ENCODE measurements at places on chromosomes 16 and 17.
A peak's percentile ranks its signal among the peaks of the same experiment; 100 is the strongest.

DNA sequence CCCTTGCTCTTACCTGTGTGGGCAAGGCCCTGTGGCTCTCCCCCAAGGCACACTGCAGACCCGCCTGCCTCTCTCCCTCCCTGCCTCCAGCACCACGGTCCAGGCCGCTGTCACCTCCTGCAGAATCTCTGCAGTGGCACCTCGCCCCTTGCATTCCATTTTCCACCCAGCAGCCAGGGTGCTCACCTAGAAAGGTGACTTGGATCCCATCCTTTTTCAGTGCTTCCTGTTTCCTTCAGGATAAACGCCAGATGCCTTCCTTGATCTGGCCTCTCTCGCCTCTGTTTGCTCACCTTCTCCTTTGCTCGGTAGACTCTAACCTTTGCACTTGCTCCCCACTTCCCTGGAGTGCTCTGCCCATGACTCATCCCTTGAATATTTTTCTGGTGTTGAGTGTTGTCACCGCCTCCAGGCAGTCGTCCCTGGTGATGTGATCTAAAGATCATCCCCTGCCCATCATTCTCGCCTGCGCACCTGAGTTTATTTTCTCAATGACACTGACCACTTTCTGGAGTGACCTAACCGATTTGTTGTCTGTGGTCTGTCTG, 79.2 kb upstream of the LGALS9 start:
- DNase-seq = peak; percentile 75

DNA sequence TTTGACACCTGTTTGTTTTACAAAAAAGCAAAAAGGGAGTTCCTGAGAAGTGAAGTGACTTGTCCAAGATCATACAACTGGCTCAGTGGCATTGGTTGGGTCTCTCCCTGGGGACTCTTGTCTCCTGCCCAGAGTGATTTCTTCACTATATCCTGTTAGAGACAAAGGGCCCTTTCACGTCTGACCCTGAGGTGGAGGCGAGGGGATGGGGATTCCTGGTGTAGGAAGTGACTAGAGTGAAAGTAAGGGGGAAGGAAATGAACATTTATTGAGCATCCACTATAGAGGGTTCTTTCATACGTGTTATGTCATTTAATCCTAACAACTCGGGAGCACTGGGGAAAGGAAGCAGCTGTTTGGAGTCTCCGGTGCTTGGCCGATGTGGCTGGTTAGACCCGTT, 9.0 kb downstream of the ITGB3 start:
- DNase-seq = no peak

- DNase-seq = no peak
Measured at GRCh38 chr16:15545544-15545943, 97.4 kb downstream of the MARF1 start.

GRCh38 chr16:30910427-30911029, 12.8 kb upstream of the FBXL19 start:
- DNase-seq = no peak

- DNase-seq = no peak
Measured at GRCh38 chr16:88785106-88785924, at the start of gene PIEZO1. PIEZO1 (minus strand) TSS chr16:88785220; CDS start chr16:88784964, 256 bp downstream.

GRCh38 chr17:74210191-74211140, 2.9 kb upstream of the TTYH2 start:
- DNase-seq = peak; percentile 45

- DNase-seq = no peak
Measured at GRCh38 chr17:10513299-10514067, 4.9 kb downstream of the MYH1 start.

DNA sequence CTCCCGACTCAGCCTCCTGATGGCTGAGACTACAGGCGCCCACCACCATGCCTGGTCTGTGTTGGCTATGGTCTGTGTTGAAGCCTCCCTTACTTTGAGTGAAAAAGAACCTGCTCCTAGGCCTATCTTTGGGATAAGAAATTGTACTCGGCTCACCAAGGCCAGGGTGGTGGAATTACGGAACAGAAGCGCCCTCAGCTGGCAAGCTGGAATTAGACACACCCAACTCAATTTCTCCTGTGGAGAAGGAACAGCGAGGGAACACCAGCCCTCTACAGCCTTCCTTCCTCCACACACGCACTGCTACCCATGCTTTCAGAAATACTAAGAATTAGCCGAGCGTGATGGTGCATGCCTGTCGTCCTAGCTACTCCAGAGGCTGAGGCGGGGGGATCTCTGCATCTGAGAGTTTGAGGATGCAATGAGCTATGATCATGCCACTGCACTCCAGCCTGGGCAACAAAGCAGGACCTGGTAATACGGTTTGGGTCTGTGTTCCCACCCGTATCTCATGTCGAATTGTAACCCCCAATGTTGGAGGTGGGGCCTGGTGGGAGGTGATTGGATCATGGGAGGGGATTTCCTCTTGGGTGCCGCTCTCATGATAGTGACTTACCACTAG, 40.1 kb upstream of the RBBP6 start:
- DNase-seq = no peak

DNA sequence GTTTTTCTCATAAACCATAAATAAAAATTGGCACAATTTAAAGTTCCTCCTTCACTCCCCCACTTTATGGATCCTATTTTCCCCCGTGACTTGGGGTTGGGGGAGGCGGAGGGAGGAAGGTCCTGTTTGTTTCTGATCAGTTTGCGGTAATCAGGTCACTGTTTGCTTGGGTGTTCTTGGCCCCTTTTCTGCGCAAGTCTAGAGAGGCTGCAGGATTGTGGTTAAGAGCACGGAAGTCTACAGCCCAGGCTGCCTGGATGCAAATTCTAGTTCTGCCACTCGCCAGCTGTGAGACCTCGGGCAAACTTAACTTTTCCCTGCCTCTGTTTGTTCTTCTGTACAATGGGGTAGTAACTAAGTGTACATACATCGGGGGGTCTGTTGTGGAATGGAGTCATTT, 12.1 kb downstream of the ATP2C2 start:
- DNase-seq = no peak

DNA sequence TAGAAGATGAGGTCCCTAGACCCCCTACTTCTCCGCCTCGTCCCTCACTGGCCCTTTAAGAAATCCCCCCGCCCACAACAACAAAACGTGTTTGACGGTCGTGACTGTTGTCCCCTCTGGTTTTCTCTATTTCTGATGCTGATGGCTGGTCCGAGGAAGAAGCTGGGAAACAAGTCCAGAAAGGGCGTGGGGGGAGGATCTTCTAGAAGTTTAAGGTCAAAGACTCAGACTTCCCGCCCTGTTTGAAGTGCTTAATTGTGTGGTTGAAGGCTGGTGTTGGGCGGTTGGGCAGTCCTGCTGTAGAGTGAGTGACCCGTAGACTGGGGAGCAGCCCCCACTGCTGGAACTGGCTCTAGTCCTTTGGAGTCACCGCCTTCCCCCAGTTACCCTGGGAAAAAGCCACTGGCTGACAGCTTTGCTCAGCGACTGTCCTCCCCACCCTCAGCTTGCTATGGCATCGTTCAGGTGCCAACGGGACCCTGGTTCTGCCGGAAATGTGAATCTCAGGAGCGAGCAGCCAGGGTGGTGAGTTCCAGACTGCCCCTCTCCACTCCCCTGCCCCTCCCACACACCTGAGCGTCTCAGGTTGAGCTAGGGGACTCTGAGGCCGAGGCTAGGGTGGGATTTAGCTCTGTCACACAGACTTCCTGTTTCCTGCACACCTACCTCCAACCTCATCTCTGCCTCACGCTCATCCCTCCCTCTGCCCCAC, 1.6 kb downstream of the MLLT6 start:
- DNase-seq = peak; percentile 23

DNA sequence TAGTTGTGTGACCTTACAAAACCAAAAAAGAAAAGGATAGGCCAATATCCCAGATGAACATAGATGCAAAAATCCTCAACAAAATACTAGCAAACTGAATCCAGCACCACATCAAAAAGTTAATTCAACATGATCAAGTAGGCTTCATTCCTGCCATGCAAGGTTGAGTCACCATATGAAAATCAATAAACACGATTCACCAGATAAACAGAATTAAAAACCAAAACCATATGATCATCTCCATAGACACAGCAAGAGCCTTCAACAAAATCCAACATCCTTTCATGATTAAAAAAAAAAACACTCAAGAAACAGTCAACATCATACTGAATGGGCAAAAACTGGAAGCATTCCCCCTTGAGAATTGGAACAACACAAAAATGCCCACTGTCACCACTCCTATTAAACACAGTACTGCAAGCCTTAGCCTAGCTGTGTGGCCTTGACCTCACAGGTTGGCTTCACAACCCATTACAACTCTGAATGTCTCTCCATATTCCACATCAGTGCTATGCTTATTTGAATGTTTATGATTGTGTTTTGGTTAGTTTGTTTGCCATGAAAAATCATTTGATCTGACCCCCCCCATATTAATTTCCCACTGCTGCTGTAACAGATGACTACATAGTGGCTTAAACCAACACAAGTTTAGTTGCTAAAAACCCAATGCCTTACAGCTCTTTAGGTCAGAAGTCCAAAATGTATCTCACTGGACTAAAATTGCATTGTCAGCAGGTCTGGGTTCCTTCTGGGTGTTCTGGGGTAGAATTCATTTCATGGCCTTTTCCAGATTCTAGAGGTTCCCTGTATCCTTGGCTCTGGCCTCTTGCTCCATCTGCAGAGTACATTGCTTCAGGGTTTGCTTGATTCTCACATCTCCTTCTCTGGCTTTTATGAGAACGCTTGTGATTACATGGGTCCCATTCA, 257.1 kb upstream of the DYNLRB2 start:
- DNase-seq = no peak
